Coronary artery (tissue), 2 donors: ENCODE measurements at places on chromosomes 13 and 19.

DNA sequence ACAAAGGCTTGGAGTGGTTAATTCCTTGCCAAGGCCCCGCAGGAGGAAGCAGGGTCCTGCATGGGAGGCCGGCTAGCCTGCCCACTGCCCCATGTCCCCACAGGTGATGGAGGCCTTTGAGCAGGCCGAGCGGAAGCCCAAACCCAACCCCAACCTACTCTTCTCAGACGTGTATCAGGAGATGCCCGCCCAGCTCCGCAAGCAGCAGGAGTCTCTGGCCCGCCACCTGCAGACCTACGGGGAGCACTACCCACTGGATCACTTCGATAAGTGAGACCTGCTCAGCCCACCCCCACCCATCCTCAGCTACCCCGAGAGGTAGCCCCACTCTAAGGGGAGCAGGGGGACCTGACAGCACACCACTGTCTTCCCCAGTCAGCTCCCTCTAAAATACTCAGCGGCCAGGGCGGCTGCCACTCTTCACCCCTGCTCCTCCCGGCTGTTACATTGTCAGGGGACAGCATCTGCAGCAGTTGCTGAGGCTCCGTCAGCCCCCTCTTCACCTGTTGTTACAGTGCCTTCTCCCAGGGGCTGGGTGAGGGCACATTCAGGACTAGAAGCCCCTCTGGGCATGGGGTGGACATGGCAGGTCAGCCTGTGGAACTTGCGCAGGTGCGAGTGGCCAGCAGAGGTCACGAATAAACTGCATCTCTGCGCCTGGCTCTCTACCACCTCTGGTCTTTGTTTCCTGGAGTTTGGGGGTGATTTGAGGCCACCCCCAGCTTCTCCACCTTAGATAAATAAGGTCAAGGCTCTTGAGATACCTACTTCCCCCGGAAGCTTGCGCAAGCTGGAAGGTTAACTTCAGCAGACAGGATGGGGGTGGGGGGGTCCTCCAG is 2.6 kb downstream of the B3GNT8 start:
- DNase-seq, result no peak

DNA sequence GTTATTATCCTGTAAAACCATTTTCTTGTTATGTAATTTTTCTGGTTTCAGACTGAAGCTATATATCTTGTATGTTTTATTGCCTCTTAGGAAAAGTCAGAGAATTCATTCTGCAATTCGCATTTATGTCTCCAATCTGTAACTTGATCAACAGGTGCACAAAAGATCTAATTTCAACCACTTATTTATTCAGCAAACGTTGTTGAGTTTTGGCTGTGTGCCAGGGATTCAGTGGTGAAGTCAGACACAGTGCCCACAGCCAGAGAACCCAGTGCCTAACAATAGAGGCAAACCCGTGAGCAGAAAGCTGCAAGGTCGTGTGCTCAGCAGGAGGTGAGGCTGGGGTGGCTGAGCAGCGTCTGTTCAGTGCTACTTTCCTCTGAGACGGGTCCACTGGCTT is 119.5 kb upstream of the MCF2L start:
- no peak for DNase-seq

DNA sequence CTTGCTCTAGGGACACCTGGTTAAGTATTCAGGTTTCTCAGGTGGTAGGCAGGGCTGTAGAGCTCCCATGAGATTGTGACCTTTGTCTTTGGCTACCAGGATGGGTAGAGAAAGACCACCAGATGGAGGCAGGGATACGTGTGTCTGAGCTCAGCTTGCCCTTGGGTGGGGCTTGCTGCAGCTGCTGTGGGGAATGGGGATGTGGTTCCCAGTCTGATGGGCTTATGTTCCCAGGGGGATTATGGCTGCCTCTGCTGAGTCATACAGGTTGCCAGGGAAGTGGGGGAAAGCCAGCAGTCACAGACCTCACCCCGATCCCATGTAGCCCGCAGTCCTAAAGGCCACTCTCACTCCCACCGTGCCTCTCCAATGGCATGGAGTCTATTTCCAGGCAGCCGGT is 659.9 kb upstream of the KLF12 start:
- DNase-seq, result no peak

DNA sequence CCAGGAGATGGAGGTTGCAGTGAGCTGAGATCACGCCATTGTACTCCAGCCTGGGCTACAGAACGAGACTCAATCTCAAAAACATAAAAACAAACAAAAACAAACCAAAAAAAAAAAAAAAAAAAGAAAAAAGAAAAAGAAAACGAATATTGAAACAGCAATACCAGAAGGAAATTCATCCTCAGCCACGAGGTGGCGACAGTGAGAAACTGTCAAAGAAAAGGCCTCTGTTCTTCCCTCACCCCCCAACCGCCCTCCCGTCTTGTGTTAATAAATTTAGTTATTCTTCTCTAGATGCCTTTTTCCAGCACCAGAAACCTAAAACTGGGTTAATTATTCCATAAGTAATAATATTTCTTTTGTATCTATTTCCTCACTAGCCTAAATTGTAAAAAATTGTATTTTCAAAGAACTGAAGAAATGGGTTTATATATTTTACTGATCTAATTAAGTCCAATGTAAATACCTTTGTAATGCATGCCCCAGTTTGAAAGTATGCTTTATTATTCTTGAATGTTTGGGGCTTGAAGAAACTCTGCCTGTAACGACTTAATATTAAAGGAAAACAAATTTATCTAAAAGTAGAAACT is 38.6 kb downstream of the LIG4 start:
- DNase-seq, result no peak

DNA sequence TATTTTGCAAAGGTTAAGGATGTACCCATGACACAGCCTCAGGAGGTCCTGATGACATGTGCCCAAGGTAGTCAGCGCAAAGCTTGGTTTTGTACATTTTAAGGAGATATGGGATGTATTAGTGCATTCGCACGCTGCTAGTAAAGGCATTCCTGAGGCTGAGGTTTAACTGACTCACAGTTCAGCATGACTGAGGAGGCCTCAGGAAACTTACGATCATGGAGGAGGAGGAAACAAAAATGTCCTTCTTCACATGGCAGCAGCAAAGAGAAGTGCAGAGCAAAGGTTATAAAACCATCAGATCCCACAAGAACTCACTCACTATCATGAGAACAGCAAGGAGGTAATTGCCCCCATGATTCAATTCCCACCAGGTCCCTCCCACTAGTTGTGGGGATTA is 1017.4 kb downstream of the EFNB2 start:
- no peak for DNase-seq

GRCh38 chr13:62357887-62358645 is 942.4 kb upstream of the PCDH20 start:
- DNase-seq, result no peak

DNA sequence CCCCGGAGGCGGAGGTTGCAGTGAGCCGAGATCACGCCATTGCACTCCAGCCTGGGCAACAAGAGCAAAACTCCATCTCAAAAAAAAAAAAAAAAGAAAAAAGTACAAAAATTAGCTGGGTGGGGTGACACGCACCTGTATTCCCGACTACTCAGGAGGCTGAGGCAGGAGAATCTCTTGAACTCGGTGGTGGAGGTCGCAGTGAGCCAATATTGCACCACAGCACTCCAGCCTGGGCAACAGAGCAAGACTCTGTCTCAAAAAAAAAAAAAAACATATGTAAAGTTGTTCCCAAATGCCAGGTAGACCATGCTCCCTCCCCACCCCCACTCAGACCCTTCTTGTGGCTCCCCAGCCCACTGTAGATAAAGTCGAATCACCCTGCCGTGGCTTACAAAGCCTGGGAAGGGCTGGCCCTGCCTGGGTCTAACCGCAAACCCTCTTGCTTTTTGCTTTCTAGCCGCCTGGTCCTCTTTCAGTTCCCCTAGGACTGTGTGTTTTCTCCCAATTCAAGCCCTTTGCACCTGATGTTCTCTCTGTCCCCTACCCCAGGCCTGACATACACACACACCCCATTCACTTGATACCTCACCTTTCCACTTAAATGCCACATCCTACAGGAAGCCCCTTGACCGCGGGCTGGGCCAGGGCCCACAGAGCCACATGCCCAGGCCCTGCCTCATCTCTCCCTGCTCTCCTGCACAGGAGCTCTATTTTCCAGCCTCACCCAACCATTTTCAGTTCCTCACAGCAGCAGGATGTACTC is 34.4 kb downstream of the MAP4K1 start:
- DNase-seq, result no peak

GRCh38 chr13:114095486-114095885 is 36.9 kb downstream of the RASA3 start:
- no peak for DNase-seq

- DNase-seq, result no peak
These were observed 131.9 kb downstream of the ITGBL1 start for GRCh38 chr13:101584331-101584730.

DNA sequence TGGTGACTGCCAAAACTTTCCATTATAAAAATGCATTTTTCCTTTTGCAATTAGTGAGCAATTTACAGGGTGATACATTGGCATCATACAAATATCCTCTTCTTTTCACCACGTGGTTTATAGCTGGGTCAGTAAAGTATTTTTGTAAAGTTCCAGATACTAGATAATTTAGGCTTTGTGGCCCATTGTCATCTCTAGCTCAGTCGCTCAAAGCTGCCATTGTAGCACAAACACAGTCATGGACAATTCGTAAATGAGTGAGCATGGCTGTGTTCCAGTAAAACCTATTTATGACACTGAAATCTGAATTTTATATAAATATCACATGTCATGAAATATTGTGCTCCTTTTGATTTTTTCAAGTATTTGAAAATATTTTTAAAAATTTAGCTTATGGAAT is 162.9 kb downstream of the USP12 start:
- peak; percentile 7 for DNase-seq

DNA sequence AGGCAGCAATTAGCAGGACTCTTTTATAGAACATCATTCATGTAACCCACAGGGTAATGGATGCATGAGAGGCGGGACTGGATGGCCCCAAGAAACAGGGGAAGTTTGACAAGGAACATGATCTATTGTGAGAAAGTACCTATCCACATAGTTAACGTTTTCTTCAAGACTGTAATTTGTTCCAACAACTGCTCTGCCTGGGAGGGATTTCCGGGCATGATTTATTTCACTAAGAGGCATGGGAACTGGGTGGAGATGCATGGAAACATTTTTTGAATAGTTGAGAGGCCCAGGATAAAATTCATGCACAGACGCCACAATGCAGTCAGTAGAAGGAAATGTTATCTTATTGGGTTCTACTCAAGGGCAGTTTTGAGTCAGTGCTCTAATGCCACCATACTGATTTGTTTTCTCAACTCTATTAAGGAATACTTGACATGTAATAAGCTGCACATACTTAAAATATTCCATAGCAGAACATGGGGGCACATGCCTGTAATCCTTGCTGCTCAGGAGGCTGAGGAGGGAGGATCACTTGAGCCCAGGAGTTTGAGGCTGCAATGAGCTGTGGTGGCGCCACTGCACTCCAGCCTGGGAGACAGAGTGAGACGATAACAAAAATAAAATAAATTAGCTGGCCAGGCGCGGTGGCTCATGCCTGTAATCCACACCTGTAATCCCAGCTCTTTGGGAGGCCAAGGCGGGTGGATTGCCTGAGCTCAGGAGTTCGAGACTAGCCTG is 9.9 kb upstream of the ATG4D start:
- DNase-seq, result no peak

DNA sequence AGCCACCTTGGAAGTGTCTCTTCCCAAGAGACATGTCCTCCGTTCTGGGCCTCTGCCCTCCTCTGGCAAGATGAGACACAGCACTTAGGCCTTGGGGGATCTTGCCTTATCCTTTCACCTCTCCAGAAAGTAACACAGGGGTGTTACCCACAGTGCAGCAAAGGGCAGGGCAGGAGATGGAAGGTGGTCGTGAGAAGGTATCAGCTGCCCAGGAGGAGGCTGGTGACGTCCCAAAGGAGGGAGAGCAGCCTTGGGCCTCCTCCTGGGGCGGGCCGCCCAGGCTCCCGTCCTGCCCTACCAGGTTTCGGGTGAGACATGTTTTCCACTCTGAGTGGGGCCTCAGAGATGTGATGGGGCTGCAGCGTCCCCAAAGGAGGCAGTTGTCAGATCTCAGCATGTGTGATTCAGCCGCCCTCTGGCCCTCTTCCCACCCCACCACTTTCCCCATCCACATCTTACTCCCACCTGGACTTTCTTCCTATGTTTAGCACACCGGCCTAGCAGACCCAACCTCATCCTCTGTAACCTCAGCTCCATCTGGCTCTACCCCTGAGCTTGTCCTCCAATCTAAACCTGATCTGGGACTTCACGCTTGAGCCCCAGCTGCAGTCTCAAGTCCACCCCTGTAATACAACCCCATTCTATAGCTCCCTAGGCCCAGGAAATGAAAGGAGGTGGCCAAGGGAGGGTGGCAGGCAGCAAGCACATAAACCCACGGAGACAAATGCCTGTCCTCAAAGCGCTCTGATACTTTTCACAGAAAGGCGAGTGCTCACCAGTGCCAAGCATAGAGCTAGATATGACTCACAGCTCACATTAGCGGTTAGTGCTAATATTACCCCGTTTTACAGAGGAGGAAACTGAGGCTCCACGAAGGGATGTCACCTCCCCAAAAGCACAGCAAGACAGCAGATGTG is 9.3 kb downstream of the POU2F2 start:
- DNase-seq, result no peak

DNA sequence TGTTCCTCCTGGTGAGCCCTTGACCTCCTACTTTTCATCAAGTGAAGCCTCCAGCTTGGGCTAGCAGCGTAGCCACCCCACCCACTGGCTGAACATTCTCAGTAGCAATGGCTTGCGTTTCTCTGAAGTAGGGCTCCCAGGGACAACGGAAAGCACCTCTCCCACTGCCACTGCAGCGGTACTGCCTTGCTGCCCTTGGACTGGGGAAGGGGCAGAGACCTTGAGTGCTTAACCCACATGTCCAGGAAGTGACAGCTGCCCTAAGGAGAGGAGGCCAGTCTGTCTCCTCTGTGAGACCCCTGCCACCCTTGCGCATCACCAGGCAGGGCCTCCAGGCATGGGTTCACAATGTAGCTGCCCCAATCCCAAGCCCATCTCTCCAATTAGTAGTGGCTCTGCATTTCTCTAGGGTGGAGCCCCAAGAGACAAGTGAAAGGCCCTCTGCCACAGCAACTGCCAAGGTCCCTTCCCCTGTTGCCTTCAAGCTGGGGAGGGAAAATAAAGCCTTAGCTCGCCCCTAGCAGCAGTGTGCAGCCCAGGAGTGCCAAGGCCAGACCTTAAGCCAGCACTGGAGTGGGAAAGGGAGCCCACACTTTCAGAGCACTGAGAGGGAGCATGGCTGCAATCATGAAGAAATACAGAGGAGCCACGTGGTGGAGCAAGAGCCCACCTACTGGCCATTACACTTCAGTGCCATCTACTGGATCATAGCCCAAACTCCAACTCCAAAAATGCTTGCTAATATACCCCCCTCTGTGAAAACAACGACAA is 175.9 kb upstream of the TRPC4 start:
- no peak for DNase-seq

DNA sequence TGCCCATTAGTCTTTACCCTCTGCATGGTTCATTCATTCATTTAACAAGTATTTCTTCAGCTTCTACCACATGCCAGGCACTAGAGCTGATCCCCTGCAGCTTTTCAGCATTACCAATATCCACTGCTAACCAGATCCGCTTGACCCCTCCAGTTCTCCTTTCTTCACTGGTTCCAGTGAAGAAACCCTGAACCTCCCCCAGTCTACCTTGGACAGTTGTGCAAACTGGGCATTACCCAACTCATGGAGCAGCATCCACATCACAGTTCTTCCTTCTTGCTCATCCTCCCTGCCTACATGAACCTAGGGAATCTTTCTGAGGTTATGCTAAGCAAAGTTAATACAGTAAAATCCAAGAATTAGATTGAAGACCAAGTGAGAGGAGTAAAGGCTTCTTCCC is 78.7 kb upstream of the SERP2 start:
- no peak for DNase-seq
